ENCODE measurements at places on chromosomes 6 and 20.

DNA sequence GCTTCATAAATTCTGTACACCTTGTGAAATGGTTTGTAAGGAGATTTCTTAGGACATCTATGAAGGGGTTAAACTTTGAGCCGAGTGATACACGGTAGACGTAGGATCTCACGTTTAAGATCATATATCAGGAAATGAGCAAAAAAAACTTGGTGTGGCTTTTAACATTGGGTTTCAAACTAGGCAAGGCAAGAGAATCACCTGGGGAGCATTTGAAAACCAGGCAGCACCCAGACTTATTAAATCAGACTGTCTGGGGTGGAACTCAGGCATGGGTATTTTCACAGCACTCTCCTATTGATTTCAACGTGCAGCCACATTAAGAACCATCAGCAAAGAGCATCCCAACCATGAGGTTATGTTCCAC, 26.4 kb downstream of the LY86 start:
- DNase-seq, result no peak

GRCh38 chr20:4602297-4602631, 119.4 kb upstream of the PRND start:
- DNase-seq, result no peak

- no peak for DNase-seq
Measured at GRCh38 chr20:10064611-10065010, 29.8 kb downstream of the ANKEF1 start.

- no peak for DNase-seq
Measured at GRCh38 chr6:136751522-136751956, 40.7 kb downstream of the MAP3K5 start.

DNA sequence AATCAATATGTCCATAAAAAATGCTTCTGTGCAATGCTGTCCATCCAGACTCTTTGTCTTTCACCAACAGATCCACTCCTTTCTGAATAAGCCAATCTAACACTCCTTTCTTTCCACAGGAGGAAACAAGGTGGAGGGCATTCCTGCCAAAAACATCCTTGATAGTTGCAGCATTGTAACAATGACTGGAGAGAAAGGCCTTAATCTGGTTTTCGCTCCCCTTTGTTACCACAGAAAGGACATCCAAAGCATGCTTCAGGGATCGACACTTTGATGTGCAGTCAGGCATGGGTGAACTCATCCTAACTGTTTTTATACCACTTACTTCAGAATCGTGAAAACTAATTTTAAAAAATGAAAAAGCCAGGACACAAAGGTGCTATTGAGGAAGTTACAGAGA, 7.4 kb downstream of the IBTK start:
- no peak for DNase-seq

DNA sequence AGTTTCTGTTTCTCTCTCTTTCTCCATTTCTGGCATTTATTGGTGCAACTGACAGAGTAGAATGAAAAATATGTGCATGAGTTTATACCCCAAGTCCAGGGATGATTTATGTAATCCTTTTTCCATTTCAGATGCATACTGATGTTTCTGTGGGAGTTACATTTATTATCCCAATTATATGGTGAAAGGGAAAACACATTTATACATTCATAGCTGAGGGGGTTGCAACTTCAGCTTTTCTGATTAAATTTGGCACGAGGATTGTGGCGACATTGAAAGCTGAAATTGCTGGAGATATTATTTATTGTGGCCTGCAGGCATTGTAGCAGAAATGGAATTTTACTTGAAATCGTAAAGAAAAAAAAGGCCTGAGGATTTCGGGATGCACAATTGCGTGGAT, 31.5 kb upstream of the FNDC1 start:
- DNase-seq, result no peak

DNA sequence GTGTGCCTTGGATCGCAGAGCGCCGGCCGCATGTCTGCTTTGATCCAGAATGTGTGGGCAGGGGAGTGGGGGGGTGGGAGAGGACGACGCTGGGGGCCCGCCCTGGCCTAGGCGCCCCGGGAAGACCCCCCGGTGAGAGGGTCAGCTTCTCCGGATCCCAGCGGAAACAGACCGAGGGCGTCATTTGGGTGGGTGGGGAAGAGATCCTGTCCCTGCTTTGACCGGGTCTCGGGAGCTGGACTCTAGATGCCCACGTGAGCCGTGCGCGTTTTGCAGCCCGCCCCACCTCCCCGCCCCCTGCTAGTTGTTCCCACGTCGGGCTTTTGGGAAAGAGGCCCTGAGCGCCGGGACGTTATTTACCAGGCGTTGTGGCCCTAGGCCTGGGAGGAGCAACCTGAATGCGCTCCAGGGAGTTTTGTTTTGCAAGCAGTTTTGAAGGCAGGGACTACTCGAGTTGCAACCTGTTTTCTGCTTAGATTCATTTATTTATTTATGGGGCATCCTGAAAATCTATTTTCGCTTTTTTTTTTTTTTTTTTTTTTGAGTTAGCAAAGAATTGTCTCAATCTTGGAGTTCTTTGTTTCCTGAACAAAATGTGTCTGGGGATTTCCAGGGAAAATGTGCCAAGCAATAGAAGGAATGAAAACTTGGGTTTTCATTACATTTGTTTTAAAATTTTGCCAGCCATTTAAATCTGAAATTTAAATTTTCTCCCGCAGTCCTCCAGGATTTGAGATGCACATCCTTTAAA, 1.6 kb downstream of the DSP start:
- peak; percentile 56 for DNase-seq
